ENCODE measurements at places on chromosomes 5 and 9.
A peak's percentile ranks its signal among the peaks of the same experiment; 100 is the strongest.

DNA sequence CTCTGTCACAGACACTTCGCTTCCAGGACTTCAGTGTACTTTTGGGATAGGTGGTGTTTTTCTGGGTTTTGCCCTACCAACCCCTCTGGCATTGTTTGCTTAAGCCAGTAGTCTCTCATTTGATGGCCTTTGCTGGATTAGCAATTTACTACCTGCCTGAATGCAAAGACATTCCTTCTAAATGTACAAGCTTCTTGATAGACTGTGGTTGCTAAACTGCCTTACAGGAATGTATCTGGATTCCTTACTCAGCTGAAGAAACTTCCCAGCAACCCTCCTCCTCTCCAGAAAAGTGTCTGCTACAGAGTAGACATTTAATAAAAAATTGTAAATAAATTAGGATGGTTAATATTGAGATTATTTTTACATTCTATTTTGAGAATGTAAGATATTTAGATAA, 1916.7 kb downstream of the EFNA5 start:
- DNase-seq, result no peak

GRCh38 chr5:62732677-62733121, 154.1 kb downstream of the LRRC70 start:
- no peak for DNase-seq

DNA sequence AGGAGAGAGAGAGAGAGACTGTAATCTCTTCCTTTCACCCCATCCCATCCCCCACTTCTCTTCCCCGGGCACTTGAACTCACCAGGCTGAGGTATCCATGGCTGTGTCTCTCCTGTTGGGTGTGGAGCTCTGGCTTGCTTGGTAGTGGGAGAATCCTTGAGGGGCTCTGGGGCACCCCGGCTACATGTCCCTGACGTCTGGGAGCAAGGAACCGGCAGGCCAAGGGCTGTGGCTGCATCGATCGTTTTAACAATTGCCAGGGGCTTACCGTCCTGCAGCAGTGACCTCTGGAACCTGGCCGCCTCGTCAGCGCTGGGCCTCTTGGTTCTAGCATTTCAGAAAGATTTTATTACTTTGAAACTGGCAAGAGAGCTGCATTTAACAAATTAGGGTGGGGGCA, 30.0 kb downstream of the FGF18 start:
- DNase-seq, result no peak

DNA sequence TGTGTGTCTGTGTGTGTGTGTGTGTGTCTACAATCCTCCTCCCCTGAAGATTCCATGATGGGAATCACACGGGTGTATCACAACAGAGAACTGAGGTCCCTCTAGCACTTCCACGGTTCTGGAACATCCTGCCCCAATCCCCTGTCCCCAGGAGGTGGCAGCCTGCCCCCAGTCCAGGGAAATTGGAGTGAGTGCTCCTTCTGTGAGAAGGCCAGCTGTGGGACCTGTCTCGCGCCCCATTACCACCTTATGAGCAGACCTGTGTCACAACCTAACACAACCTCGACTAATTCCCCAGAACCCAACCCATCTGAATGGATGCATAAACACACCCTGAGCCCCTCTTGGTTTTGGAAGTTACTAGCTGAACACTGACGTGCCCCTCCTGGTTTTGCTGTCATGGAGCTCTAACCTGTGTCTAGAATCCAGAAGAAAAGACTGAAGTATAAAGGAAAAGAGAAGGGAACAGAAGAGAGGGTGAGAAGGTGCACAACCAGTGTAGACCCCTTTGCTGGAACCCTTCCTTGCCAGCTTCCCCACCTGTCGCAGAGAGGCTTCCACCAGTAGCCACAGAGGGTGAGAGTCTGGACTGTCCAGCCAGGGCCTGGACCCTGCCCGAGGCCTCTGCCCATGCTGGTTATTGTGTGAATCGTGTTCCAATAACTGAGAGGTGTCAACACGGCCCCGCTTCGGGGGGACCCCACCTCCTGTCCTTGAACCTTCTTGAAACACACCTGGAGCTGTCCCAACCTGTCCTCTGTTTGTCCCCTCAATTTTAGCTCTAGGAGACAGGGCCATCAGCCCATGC, 3.4 kb downstream of the BTNL9 start:
- DNase-seq, result no peak

DNA sequence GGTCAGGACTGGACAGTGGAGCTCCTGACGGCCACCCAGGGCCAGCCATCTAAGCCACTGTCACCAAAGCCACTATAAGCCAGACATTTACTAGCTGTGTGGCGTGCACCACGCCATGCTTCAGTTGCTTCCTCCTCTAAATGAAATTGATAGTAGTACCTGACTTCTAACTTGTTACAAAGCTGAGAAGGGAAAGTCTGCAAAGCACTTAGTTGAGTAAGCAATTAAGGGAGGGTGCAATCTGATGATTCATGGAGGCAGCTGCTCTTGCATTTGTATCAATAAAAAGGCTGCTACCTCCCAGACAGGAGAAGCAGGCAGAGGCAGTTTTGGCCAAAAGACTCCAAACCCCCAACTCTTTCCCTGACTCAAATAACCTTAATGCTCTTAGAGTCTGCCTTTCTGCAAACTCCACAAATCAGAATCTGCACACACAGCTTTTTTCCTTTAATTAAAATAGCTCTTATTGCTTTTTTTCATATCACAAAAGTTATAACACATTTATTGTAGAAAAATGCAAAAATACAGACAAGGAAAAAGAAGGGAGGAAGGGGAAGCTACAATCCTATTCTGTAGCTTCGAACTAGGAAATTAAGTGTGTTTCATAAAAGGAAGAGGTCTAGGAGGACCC, 19.3 kb upstream of the RAPGEF1 start:
- DNase-seq, result no peak

GRCh38 chr5:2140501-2141175, 257.9 kb upstream of the IRX4 start:
- DNase-seq, result no peak

DNA sequence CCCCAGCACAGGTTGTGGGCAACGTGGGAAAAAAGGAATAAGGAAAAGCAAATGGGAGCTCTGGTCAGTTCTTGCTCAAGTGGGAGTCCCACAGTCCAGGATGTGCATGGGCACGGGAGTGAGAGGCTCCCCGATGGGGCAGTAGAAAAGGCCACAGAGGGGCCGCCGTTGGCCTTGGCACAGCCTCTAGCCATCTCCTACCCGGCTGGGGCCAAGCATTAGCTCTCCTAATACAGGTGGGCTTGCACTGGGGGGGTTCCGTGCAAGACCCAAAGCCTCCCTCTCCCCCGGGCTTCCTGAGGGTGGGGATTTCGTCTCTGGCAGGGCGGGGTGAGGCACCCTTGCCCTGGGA, 212.2 kb upstream of the MVB12B start:
- no peak for DNase-seq

GRCh38 chr9:117936185-117937130, 232.3 kb downstream of the TLR4 start:
- DNase-seq, result no peak

DNA sequence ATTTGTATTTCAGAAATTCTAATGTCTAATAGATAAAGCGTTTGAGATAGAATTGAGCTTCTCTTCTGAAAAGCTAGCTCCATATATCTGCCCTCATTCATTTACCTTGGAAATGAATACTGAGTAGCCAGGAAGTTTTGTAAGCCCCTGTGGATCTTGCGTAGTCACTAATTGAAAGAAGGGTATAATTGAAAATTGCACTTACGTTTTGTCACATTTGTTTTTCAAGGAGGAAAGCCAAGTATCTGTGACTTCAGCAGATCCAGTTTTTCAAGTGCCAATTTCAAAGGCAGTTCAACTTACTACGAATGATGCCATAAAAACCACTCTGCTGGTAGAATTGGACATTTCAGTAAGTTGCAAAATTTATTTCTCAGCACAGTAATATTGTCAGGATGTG, 14.0 kb downstream of the MTRR start:
- no peak for DNase-seq

DNA sequence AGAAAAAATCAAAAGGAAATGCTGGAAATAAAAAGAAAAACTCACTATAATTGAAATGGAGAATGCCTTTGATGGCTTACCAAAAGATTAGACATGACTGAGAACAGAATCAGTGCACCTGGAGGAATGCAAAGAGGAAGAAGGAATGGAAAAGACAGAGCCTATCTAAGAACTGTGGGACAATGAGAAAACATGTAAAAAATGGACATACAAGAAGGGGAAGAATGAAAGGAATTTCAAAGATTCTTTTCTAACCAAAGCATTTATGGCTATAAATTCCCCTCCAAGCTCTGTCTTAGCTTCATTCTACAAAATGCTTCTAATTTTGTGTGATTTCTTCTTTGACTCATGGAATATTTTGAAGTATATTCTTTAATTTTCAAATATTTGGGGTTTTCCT, 47.5 kb upstream of the CLK4 start:
- DNase-seq, result no peak

GRCh38 chr5:67639976-67640375, 443.4 kb upstream of the CD180 start:
- no peak for DNase-seq

DNA sequence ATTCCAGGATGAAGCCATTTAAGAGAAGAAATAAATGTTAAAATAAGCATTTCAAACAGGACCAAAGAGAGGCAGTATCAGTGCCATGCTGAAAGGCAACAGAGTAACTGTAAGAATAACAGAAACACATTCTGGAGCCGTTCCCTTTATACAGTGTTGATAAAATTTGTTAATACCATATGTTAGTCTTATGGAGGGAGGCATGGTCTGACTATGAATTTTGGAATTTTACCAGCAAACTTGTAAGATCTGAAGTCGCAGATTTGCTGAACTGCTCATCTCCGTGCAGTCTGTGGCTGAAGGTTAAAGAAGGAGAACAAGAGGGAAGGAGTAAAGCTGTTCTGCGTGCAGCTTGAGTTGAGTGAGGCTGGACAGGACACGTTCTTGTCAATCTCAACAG, 508.4 kb downstream of the NFIB start:
- no peak for DNase-seq

DNA sequence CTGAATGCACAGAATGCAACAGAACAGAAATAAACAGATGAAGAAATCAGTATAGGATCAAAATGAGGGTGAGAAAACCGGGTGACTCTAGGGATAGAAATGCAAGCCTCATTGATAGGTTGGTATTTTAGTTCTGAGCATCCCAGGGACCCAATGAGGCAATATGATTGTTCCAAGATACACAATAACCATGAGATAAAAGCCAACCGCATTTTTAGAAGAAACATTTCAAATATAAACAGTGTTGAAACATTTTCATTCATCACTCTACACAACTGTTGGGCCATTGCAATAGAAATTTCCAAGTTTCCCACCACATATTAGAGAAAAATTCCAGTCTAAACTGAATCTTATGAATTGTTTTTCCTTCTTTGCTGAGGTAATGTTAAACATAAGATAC, 452.3 kb upstream of the PTGER4 start:
- DNase-seq, result no peak

- peak; percentile 55 for DNase-seq
Measured at GRCh38 chr9:92607773-92608172, 62.2 kb downstream of the IPPK start.

DNA sequence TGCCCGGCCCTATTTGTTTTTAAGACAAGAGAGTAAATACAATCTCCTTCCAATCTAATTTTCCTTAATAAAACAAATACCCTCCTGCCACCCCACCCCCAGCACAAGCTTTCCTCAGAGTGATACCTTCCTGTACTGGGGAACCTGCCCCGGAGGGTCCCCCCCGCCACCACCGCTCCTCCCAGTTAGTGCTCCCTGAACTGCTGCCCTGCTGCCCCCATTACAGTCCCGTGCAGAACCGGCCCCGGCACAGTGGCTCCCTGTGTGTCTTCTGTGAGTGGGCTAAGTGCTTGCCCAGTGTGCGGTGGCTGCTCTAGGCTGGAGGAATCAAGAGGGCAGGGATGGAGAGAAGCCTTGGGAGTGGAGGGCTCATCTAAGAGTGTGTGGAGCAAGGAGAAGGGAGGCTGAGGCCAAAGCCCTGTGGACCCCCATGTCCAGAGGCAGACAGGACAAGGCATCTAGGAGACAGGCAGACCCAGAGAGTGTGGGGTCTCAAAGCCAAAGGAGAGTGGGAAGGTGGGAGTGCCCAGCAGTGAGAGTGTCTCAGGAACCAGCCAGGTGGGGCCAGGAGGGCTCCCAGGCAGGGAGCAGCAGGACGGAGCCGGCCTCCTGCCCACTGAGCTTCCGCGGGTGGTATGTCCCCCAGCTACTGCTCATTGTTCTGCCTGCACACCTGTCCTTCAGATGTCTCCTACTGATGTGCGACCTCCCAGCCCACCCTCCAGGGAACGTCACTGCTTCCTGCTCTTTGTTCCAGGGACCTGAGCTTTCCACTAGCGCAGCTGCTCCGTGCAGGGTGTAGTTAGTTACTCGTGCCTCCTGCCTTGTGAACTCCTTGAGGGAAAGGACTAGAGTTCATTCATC, 129.0 kb downstream of the DAB2IP start:
- no peak for DNase-seq

GRCh38 chr9:134914501-134914834, 3.2 kb downstream of the FCN1 start:
- DNase-seq, result no peak

- no peak for DNase-seq
Measured at GRCh38 chr9:97706246-97706645, 9.1 kb upstream of the XPA start.

GRCh38 chr9:128022886-128023285, 42.1 kb upstream of the EEIG1 start:
- no peak for DNase-seq

GRCh38 chr5:58649716-58650115, 66.8 kb downstream of the RAB3C start:
- DNase-seq, result no peak

GRCh38 chr5:179698935-179699615, at the start of gene CANX:
CANX (plus strand) TSS chr5:179698967; CDS start chr5:179705682, 6,715 bp downstream.
- DNase-seq, result no peak

DNA sequence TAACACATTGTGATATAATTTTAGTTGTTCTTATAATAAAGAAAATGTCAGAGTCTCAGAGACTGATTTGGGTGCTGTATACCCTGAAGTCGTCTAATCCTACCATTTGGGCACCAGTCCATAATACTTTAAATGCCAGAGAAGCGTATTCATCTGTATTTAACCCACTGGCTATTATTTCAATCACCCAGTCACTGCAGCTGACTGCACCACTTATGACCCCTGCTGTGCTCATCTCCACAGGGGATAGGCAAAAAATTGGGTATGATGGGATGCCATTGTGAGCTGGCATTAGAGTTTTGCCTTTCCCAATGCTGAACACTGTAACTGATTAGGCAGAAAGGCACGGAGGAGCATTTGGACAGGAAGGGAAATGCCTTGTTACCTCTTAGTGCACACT, 599.7 kb downstream of the CAAP1 start:
- peak; percentile 69 for DNase-seq

GRCh38 chr9:130360672-130361071, 84.1 kb upstream of the ASS1 start:
- DNase-seq, result no peak

DNA sequence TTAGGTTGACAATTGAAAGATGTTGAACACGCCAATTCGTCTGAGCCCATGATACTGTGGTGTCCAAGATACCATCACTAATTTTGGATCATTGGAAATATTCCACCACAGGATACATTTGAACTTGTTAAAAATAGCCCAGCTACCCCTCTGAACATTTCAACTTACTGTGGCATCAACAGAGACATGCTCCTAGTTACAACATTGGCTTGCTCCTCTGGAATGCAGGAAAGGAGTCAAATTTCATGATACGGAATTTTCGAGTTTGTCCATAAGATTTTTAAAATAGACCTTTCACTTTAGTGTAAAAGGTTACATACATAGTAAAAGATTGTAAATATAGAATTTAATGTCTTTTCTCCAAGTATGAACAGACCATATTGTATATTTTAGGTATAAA, 12.8 kb downstream of the SEMA5A start:
- DNase-seq, result no peak

- no peak for DNase-seq
Measured at GRCh38 chr9:20831028-20831427, 147.0 kb downstream of the FOCAD start.

All from HS-27A (cell line).